GM13977 (cell line): ENCODE measurements at places on chromosomes 16 and 17.

- no peak for DNase-seq
These were observed 7.3 kb upstream of the SMG1 start for GRCh38 chr16:18933501-18933900.

DNA sequence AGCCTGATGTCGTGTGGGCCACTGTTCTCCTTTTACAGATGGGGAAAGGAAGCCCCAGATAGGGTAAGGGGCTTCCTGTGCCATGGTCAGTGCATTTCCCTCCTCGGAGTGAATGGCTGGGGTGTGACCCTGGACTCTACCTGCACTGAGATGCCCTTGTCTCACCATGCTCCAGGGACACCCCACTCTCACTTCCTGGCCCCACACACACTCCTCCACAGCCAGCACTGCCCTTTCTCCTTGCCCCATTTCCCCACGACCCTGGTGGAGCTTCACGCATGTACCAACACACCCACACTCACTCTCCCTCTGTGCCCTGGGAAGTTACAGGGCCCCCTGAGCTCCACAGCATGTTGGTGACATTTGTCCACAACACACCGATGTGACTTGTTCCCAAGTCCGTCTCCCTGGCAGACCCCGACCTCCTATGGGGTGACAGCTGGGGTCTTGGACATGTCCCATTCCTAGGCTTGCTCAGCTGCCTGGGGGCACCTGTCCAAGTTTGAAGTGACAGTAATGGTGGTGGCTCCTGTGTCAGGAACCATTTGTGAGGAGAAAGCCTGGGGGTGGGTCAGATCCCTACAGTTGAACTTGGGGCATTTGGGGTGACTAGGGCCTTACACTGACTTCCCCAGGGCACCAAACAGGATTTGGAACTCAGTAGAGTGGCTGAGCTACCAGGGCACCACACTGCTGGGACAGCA, 47.4 kb downstream of the PECAM1 start:
- no peak for DNase-seq

GRCh38 chr16:11133344-11133943, 122.6 kb downstream of the SOCS1 start:
- DNase-seq: no peak

GRCh38 chr16:57946181-57946801, 24.6 kb downstream of the CNGB1 start:
- no peak for DNase-seq

DNA sequence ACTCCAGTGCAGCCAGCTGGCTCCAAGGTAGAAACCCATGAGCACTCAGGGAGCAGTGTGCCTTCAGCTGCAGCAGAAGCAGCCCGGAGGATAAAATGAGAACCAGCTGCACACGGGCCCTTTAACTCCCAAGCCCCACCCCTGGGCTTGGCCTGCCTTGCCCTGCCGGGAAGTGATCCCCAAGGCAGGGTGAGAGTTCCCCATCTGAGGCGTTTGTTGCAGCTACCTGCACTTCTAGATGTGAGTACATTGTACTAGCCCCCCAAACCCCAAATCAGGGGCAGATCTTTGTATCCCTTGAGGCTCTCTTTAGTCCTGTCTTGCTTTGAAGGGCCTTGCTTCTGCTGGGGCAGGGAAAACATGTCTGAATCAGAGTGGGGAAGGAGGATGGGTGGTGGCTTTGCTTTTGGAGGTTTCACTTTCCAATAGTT, at the start of gene MVP:
Gene MVP (plus strand): TSS at position 192 of the 431 bp plus-strand sequence. CDS start 10,088 bp downstream, outside the sequence.
- DNase-seq: peak; percentile 66

DNA sequence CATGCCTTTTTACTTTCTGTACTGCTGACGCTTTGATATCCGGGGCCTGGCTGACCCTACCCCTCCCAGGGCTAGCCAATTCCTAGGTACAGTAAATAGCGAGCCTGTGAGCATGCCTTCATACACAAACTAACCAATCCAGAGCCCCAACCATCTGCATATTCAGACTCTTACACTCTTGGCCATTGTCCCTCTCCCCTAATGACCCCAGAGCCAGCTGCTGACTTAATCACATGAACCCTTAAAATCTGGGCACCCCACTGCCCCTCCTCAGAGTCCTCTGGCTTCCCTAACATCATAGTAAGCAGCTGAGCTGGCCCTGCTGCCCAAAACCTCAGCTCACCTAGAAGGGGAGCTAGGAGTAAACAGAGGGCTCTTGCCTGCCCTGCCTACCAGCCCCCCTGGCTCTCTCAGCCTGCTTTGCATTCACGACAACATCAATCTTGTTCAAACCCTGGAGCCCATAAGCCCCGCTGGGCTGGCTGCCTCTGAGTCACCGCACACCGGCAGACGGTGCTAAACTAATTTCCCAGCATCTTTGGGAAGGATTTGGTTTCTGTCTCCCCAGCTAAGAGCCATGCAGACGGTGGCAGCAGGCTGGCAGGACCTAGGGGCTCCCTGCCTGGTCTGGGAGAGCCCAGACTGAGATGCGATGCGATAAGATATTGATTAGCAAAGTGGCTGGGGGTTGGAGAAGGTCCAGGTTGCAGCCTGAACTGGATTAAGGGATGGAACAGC, 63.2 kb downstream of the CLEC19A start:
- DNase-seq: no peak
